ENCODE measurements at places on chromosomes 5 and 9.

- DNase-seq = no peak
Observed at GRCh38 chr5:74801941-74802340, 34.9 kb downstream of the NSA2 start.

DNA sequence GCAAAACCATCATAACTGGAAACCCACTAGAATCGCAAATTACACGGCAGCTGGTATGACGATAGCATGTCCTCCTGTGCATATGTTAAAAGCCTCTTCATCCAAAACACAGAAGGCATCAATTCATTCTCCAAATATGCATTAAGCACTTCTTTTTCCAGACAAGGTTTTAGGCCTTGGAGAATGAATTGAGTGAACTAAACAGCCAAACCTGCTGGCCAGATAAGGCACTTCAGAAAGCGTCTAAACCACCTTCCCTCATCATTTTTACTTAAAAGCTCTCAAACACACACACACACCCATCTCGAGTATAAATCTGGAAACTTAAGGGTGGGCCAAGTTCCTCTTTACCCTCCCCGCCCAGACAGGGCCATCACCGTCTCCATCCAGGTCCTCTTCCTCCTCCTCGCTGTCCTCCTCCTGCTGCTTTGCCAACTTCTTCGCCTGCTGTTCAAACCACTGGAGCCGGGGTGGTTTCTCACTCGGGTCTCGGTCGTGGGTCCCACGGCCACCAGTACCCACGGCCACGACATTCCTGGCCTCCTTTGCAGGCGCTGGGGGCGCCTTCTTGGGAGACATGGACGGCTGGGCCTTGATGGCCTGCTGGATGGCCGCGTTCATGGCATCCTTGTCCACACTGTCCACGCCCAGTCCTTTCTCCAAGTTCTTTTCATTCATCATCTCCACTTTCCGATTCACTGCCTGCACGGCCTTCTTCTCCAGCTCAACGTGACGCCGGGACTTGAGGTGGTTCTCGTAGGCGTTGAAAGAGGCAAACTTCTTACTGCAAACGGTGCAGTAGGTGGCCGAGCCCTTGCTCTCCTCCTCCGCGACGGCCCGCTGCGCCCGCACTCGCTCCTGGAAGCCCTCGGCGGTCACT lies 696 bp downstream of the ZNF622 start:
- no peak for DNase-seq

- DNase-seq = no peak
Observed at GRCh38 chr5:141958113-141958512, at the start of gene PCDH12. TSS of gene PCDH12 (minus strand) at chr5:141958202. CDS start at chr5:141957851, 351 bp downstream.

- DNase-seq = no peak
Observed at GRCh38 chr5:113205807-113206206, 229.0 kb downstream of the TSSK1B start.

DNA sequence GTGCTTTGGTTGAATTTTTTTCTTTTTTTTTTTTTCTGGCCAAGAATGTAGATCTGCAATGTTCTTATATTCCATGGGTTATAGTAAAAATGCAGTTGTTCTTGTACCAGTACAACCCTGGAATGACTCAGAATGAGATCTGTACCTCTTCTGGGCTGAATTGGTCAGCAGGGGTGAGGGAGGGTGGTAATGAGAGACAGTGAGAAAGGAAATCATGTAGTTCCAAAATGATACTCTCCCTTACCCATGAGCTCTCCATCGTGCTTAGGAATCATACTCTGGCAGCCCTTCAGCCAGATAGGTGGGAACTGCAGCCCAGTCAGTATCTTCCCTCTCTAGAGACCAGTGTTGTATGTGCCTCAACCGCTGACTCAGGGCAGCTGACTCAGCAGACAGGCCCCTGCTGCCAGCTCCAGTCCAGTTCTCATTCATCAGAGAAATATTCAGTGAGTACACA lies 2.1 kb upstream of the GLIS3 start:
- DNase-seq = no peak

Measured in stimulated activated CD8-positive, alpha-beta memory T cell treated with anti-CD3 and anti-CD28 coated beads, Interleukin-7, amount 100 ng/mL, for 48 hours (primary cell).